Activated CD4-positive, alpha-beta T cell treated with anti-CD3 and anti-CD28 coated beads, Interleukin-2, amount 10 ng/mL, durations not matched to agents 7 days and 5 days (primary cell): ENCODE measurements at places on chromosomes 4 and X. TPM values are rescaled to one million over a fixed set of nuclear protein-coding genes. Genes with fewer than 3 reads are reported as not detected.

Gene ARX
- not detected for total RNA-seq

Gene DIPK2B
- not detected for total RNA-seq

Gene NDP
- total RNA-seq, result not detected

Gene LNX1
- not detected for total RNA-seq

Gene GBA3
- not detected for total RNA-seq

Gene MAGED4B
- total RNA-seq, result 0.42 TPM

Gene CFAP47
- total RNA-seq, result not detected

Gene IQCM
- total RNA-seq, result not detected

Gene SYTL5
- not detected for total RNA-seq

Gene NOX1
- total RNA-seq, result not detected

Gene SOD3
- not detected for total RNA-seq

DNA sequence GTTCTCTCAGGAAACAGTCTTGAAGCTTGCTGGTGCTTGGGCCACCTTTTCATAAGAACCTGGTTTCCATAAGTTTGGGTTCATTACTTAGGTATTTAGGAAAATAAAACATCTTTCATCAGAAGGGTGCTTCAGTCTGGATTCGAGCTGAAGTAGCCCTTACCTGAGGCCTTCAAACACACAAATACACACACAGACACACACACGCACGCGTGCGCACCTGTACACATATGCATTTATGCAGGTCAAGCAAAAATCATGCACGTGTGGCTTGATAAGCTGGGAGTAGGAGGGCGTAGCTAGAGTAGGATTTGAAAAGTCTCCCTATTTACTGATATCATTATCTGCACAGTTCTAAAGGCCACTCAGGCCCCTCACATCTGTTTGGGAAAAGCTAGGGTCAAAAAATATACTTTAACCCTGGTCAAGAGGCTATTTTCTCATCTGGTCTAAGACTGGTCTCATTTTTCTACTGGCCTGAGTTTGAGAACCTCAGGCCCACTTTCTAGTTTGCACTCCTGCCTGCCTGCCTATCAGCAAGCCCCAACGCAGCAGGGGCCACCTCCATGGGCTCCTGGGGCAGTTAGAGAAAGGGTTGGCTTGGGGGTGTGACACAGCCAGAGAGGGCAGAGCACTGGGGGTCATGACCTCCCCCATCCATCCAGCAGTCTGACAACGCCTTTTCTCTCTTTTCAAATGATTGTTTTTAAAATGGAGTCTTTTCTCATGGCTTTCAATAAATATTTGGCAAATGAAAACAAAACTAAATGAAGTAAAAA, 64.3 kb downstream of the RASL11B start:
- H3K27me3 ChIP-seq, result no peaks in the 10 kb centered on the region
- H3K4me3 ChIP-seq, result no peak overlapping the region
- peaks cover 3% of the 10 kb centered on the region for H3K4me1 ChIP-seq
- DNase-seq, result no peak

DNA sequence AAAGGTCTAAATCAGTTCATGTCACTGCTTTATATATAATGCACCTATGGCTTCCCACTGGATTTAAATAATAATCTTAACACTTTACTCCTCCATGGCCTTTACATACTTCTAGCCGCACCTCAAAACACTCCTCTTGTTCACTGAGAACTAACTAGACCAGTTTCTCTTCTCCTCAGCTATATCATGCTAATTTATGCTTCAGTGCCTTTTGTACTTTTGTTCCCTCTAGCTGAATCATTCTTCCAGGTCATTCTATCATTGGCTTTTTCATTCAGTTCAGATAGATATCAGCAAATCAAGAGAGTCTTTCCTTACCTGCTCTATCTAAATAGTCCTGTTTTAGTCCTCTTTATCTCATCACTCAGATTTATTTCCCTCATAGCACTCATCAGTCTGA, 64.2 kb downstream of the TET2 start:
- H3K36me3 ChIP-seq, result peaks cover 20% of the 10 kb centered on the region
- peaks cover 11% of the 10 kb centered on the region for H3K4me1 ChIP-seq
- H3K4me3 ChIP-seq, result no peak overlapping the region
- H3K27me3 ChIP-seq, result no peaks in the 10 kb centered on the region

DNA sequence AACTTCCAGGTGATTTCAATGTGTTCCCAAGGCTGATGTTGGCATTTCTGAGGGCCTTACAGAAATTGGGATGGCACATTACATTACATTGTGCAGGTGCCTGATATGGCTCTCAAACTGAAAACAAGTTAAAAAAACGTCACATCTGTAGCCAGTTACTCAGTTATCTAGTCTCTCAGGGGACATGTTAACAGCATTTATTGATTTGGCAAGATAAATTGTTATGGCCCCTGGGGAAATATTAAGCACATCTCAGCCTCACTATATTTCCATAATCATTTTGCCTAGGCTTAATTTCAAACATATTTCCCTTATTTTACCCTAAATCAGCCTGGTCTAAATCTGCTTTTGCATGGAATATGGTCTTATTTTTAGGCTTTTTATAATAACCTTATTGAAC, 290.0 kb downstream of the IL15 start:
- H3K27ac ChIP-seq, result no peak overlapping the region
- no peaks in the 10 kb centered on the region for H3K36me3 ChIP-seq
- H3K4me3 ChIP-seq, result no peak overlapping the region
- no peaks in the 10 kb centered on the region for H3K4me1 ChIP-seq

GRCh38 chrX:119424999-119425398, 25.9 kb downstream of the SLC25A43 start:
- no peak overlapping the region for H3K4me3 ChIP-seq
- no peak for DNase-seq
- H3K27me3 ChIP-seq, result no peaks in the 10 kb centered on the region
- H3K4me1 ChIP-seq, result peaks cover 14% of the 10 kb centered on the region
- no peaks in the 10 kb centered on the region for H3K36me3 ChIP-seq

GRCh38 chr4:156223985-156224384, 270.3 kb upstream of the CTSO start:
- no peak overlapping the region for H3K27ac ChIP-seq
- H3K4me3 ChIP-seq, result no peak overlapping the region
- no peak for DNase-seq

GRCh38 chrX:120739300-120739699, 109.4 kb upstream of the C1GALT1C1 start:
- H3K27me3 ChIP-seq, result no peaks in the 10 kb centered on the region
- no peaks in the 10 kb centered on the region for H3K36me3 ChIP-seq
- H3K4me1 ChIP-seq, result peaks cover 6% of the 10 kb centered on the region
- no peak overlapping the region for H3K4me3 ChIP-seq

GRCh38 chrX:152197465-152197864, 59.1 kb upstream of the MAGEA10 start:
- H3K4me3 ChIP-seq, result no peak overlapping the region
- no peaks in the 10 kb centered on the region for H3K27me3 ChIP-seq
- no peaks in the 10 kb centered on the region for H3K36me3 ChIP-seq
- H3K27ac ChIP-seq, result no peak overlapping the region

GRCh38 chr4:59553063-59553720, 1646.9 kb upstream of the ADGRL3 start:
- H3K27me3 ChIP-seq, result no peaks in the 10 kb centered on the region
- no peak for DNase-seq
- no peaks in the 10 kb centered on the region for H3K36me3 ChIP-seq
- H3K4me1 ChIP-seq, result peaks cover 7% of the 10 kb centered on the region

- H3K27ac ChIP-seq, result no peak overlapping the region
- H3K4me1 ChIP-seq, result peaks cover 2% of the 10 kb centered on the region
- no peaks in the 10 kb centered on the region for H3K36me3 ChIP-seq
- no peak for DNase-seq
- no peak overlapping the region for H3K4me3 ChIP-seq
These were observed 56.0 kb downstream of the PDLIM5 start for GRCh38 chr4:94507708-94508107.

GRCh38 chrX:118468122-118468521, 27.5 kb upstream of the DOCK11 start:
- DNase-seq, result no peak
- no peaks in the 10 kb centered on the region for H3K36me3 ChIP-seq
- H3K4me3 ChIP-seq, result no peak overlapping the region
- no peaks in the 10 kb centered on the region for H3K4me1 ChIP-seq
- no peaks in the 10 kb centered on the region for H3K27me3 ChIP-seq
- H3K27ac ChIP-seq, result no peak overlapping the region

- no peaks in the 10 kb centered on the region for H3K27me3 ChIP-seq
- H3K4me1 ChIP-seq, result no peaks in the 10 kb centered on the region
- H3K27ac ChIP-seq, result no peak overlapping the region
- no peak for DNase-seq
- H3K36me3 ChIP-seq, result peaks cover 42% of the 10 kb centered on the region
These were observed 24.1 kb upstream of the MRFAP1 start for GRCh38 chr4:6616087-6616995.

DNA sequence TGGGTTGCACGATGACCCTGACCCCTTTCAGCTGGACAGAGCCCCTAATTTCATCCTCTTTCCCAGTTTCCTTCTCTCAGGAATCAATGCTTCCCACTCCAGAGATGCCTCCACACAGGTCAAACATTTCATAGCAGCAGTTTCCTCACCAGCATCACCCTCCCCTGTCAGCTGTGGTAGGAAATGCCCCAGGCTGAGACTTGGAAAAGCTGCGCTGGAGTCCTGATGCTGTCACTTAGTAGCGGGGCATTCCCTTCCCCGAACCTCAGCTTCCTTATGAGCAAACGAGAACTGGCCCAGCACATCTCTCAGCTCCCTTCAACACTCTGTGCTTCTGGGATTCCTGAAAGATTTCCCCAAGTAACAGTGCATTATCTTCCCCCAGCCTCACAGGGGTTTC, 2.7 kb downstream of the GJB1 start:
- no peaks in the 10 kb centered on the region for H3K27me3 ChIP-seq
- no peaks in the 10 kb centered on the region for H3K4me1 ChIP-seq
- H3K36me3 ChIP-seq, result no peaks in the 10 kb centered on the region
- no peak for DNase-seq
- no peak overlapping the region for H3K4me3 ChIP-seq

GRCh38 chr4:151950993-151951670, 190.3 kb upstream of the GATB start:
- DNase-seq, result no peak
- H3K4me1 ChIP-seq, result no peaks in the 10 kb centered on the region
- no peak overlapping the region for H3K27ac ChIP-seq
- no peak overlapping the region for H3K4me3 ChIP-seq

DNA sequence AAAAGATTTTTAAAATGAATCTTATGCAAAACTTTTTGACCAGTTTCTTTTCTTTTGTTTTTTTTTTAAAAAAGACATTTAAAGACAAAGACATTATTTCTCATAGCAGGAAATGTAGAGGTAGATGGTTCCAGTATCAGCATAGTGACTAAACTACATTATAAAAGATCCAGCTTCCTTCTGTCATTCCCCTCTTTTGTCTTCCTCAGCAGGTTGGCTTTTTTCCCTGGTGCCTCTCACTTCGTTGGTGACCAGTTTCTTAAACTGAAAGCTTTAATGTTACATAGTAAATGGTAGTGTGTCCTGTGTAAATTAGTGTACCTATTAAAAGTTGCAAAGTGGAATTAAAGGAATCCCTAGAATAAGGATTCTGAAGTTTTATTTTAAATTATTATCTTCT, 36.1 kb downstream of the DCK start:
- no peak overlapping the region for H3K4me3 ChIP-seq
- no peaks in the 10 kb centered on the region for H3K4me1 ChIP-seq
- no peak for DNase-seq
- H3K36me3 ChIP-seq, result peaks cover 41% of the 10 kb centered on the region
- H3K27me3 ChIP-seq, result no peaks in the 10 kb centered on the region
- H3K27ac ChIP-seq, result no peak overlapping the region

- DNase-seq, result no peak
- no peak overlapping the region for H3K27ac ChIP-seq
- H3K27me3 ChIP-seq, result no peaks in the 10 kb centered on the region
- no peak overlapping the region for H3K4me3 ChIP-seq
These were observed 40.8 kb upstream of the NR0B1 start for GRCh38 chrX:30349946-30350345.

GRCh38 chr4:141290771-141291170, 70.1 kb downstream of the ZNF330 start:
- peaks cover 17% of the 10 kb centered on the region for H3K27me3 ChIP-seq
- H3K36me3 ChIP-seq, result peaks cover 2% of the 10 kb centered on the region
- DNase-seq, result no peak
- H3K27ac ChIP-seq, result no peak overlapping the region

DNA sequence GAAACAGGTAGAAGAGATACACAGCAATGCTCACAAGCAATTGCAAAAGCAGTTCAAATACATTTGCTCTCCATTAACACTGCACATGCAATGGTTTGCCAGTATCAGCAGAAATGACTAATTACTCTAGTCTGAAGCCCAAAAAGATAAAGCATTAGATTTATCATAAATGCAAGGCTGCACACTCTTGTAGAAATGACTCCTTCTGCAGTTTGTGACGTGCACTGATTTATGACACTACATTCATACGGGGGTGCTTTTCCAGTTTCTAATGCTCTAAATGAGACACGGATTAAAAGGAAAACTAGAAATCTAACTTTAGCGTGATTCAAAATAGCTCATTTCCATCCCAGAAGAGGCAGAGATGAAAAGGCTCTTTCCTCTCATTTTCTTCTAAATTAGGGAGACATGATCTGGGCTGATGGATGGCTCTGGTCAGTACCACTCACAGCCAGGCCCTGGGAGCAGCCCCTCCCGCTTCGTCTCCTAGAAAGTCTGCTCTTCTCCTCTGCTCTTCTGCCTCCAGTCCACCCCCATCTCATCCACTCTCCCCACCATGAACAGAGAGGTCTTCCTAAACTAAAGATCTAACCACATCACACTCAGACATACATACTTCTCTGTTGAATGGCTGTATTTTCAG, 33.2 kb downstream of the PPP2R2C start:
- H3K36me3 ChIP-seq, result no peaks in the 10 kb centered on the region
- H3K4me3 ChIP-seq, result no peak overlapping the region
- DNase-seq, result no peak
- no peaks in the 10 kb centered on the region for H3K27me3 ChIP-seq
- no peak overlapping the region for H3K27ac ChIP-seq

- H3K36me3 ChIP-seq, result no peaks in the 10 kb centered on the region
- no peak overlapping the region for H3K27ac ChIP-seq
- H3K4me3 ChIP-seq, result no peak overlapping the region
- H3K4me1 ChIP-seq, result no peaks in the 10 kb centered on the region
- DNase-seq, result no peak
These were observed 371.4 kb downstream of the NLGN4X start for GRCh38 chrX:5857232-5857631.

DNA sequence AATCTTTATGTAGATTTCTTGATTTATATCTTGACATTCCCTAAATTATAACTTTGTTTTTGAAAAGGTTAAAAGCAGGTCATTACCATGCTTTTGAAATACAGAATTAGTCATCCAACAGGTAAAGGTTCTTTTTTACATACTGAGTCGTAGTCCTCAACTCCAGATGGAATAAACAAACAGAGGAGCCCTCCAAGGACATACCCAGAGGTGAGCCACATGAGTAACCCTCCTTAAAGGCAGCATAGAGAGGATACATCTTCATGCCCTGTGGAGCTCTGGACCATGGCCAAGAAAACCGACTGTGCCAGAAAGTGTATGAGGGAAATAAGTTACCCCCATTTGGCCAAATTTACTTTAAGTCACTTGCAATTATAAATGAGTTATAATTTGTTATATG, 95.3 kb upstream of the MCF2 start:
- H3K36me3 ChIP-seq, result peaks cover 28% of the 10 kb centered on the region
- no peaks in the 10 kb centered on the region for H3K27me3 ChIP-seq
- H3K4me1 ChIP-seq, result no peaks in the 10 kb centered on the region
- H3K4me3 ChIP-seq, result no peak overlapping the region
- no peak for DNase-seq
- no peak overlapping the region for H3K27ac ChIP-seq

- peaks cover 6% of the 10 kb centered on the region for H3K27me3 ChIP-seq
- DNase-seq, result no peak
- peaks cover 17% of the 10 kb centered on the region for H3K4me1 ChIP-seq
- peak overlapping the region; percentile 91 for H3K4me3 ChIP-seq
These were observed 771 bp downstream of the NAP1L2 start for GRCh38 chrX:73213734-73214425.
